ENCODE measurements at places on chromosomes 7 and 10. TPM values are rescaled to one million over a fixed set of nuclear protein-coding genes. Genes with fewer than 3 reads are reported as not detected.

The FOXP2 gene
- not detected for polyA plus RNA-seq

The MTPN gene
- polyA plus RNA-seq = 153 TPM

The DDC gene
- not detected for polyA plus RNA-seq

The MRPS24 gene
- 114 TPM for polyA plus RNA-seq

The TMEM140 gene
- 47.5 TPM for polyA plus RNA-seq

The NOS3 gene
- polyA plus RNA-seq = 4.9 TPM

The PRKCQ gene
- polyA plus RNA-seq = 36.5 TPM

The BCCIP gene
- 74.9 TPM for polyA plus RNA-seq

The ANK3 gene
- polyA plus RNA-seq = 2.1 TPM

The OR2A5 gene
- polyA plus RNA-seq = not detected

The CYP2C19 gene
- not detected for polyA plus RNA-seq

The MALRD1 gene
- not detected for polyA plus RNA-seq

The IGF2BP3 gene
- not detected for polyA plus RNA-seq

The TMEM184A gene
- polyA plus RNA-seq = not detected

The RET gene
- not detected for polyA plus RNA-seq

The EN2 gene
- polyA plus RNA-seq = not detected

The TFEC gene
- polyA plus RNA-seq = 0.21 TPM

The FBXO24 gene
- polyA plus RNA-seq = 0.43 TPM

The MYL10 gene
- not detected for polyA plus RNA-seq

The HUS1 gene
- polyA plus RNA-seq = 44.8 TPM

The ASB15 gene
- not detected for polyA plus RNA-seq

Measured in immature natural killer cell (primary cell).